Esophagus squamous epithelium (tissue), 5 donors: ENCODE measurements at places on chromosomes 1 and 21.

GRCh38 chr1:38139738-38140487 lies 93.3 kb upstream of the POU3F1 start:
- DNase-seq, result no peak

GRCh38 chr1:11499601-11500331 lies 20.8 kb downstream of the DISP3 start:
- DNase-seq, result no peak

- DNase-seq, result no peak
Observed at GRCh38 chr21:31273278-31273677, 70.8 kb downstream of the TIAM1 start.

- no peak for DNase-seq
Observed at GRCh38 chr1:17624611-17625233, 85.2 kb downstream of the ARHGEF10L start.

DNA sequence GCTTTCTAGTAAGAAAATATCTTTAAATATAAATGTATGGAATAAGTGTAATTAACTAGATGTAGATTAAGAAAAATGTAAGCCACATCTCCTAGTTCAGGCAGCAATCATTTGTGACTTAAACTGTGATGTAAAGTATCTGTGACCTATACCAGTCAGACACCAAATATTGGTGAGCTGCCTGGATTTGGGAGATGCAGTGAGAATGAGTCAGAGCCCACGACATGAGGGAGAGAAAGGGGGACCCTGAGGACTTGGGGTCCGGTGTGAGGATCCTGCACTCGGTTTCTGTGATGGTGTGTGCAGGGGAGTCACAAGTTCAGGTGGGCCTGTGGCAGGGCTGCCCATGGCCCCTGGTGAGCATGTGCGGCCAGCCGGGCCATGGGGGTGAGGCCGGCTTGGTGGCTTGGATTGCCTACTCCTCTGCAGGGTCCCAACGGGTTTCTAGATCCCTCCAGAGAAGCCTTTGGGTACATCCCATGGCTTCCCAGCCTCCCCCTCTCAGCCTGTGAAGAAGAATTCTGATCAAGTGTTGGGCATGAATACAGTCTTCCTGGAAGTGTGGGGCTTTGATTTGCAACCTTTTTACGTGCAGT lies 19.0 kb upstream of the ABCG1 start:
- no peak for DNase-seq

GRCh38 chr1:75671708-75672107 lies 52.8 kb upstream of the ACADM start:
- DNase-seq, result no peak

- no peak for DNase-seq
Observed at GRCh38 chr1:51958824-51959223, 31.7 kb downstream of the RAB3B start.

DNA sequence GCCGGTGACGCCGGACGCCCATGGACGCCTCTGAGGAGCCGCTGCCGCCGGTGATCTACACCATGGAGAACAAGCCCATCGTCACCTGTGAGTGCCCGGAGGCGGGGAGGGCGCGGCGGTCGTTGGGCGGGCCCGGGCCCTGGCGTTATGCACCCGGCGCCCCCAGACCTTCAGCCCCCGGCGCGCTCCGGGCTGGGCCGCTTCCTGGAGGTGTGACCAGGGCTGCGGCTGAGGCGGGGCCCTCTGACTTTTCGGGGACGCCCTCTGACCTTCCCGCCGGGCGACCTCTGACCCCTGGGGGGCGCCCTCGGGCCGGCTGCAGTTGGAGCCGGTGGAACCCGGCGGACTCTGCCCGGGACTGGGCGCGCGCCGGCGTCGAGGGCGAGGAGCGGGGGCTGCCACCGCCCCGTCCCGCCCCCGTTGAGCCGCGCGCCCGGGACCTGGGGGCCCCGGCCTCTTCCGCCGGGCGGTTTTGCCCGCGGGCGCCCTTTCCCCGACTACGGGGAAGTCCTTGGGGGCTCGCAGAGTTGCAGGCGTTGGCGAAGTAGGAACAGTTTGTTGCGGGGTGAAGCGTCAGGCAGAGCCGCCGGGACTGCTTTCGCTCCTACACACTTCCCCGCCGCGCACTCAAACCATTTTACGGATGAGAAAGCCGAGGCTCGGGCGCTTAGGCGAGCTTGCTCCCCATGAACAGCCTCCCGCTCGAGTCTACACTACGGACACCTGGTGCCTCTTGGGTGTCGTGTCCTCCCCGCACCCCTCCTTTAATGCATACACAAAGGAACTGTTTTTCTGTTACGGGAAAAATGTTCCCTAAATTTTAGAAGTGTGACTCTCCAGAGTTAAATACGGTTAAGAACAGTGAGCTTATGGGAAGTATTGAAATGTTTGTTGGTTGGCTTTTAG lies 618 bp downstream of the TRAPPC10 start:
- DNase-seq, result no peak

- DNase-seq, result no peak
Observed at GRCh38 chr1:186653312-186653711, 26.9 kb downstream of the PTGS2 start.

DNA sequence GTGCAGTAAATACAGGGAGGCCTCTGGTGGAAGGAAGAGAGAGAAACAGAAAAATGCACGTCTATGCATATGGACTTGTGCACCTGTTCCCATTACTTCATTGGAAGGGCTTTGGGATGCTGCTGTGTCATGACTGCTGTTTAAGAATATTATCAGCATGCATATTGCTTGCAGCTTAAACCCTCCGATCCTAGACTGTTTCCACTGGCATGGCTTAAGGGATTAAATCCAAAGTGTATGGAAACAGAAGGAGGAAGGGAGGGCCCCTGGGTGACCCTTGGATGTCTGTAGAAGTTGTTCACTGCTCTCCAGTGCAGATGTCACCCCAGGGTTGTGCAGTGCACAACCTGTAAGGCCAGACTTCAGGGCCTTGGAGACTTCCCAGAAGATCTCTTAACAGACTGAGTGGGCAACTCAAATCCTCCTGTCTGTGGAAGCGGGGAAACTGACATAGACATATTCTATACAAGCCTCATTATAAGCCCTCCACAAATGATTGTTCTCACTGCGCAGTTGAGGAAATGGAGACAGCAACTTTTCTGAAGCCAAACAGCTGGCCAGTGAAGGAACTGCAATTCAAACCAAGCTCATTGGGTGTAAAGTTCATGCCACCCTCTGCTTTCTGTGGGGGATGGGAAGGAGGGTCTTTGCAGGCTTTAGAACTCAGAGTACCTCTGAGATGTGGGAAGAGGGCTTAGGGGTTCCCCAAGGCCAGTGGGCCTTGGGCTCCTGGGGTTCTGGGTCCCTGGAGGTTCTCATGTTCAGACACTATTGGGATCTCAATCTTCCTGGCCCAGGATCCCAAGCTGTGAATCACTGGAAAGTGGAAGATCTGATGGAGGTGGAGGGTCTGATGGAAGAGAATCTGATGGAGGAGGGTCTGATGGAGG lies 73.8 kb downstream of the UMODL1 start:
- no peak for DNase-seq

DNA sequence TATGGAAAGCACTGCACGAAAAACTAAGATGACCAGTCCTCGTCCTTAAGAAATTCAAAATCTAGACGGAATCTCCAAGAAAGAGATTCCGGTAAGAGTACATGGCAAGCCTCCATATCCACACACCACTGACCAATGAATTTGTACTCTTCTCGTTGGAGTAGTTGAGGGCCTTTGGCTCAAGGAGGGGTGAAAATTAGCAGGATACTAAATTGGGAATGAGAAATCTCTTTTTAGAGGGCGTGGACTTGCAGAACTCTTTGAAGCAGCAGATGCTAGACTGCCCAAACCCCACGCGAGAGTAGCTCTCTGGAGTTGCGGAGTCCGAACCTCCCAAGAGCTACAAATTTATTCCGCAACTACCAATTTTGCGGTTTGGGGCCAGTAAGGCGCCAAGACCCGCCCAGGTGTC lies 872 bp upstream of the PPP2R5A start:
- no peak for DNase-seq

DNA sequence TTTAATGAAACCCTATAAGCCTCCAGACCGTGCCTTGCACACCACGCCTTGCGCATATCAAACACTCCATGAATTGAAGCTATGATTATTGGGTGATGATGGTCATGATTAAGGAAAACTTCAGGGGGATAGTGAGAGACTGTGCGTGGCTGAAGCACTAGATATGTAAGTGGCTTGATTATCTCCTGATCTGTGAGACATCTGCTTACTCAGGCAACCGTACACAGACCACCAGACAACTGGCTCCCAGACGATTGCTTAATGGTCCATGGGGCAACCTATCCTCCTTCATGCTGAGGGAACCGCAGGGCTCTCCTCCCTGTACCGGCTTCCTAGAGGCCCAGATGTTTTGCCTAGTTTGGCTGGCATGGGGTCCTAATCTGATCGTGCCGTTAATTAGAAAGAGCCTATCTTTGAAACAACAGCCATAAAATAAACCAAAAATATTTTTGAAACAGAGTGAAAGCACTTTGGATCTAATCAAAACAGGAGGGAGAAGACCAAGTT lies 51.6 kb downstream of the IRF2BP2 start:
- no peak for DNase-seq

- DNase-seq, result no peak
Observed at GRCh38 chr1:5996641-5997270, 4.5 kb upstream of the NPHP4 start.

- DNase-seq, result no peak
Observed at GRCh38 chr1:25875856-25876692, 566 bp upstream of the PAQR7 start.
